ENCODE measurements at places on chromosomes 2 and 18. TPM values are rescaled to one million over a fixed set of nuclear protein-coding genes. Genes with fewer than 3 reads are reported as not detected.

The PLGLB2 gene
- 3.6 TPM for total RNA-seq

The FAM98A gene
- total RNA-seq: 24.2 TPM

The NETO1 gene
- total RNA-seq: not detected

The EVX2 gene
- not detected for total RNA-seq

The PAIP2B gene
- 2.4 TPM for total RNA-seq

DNA sequence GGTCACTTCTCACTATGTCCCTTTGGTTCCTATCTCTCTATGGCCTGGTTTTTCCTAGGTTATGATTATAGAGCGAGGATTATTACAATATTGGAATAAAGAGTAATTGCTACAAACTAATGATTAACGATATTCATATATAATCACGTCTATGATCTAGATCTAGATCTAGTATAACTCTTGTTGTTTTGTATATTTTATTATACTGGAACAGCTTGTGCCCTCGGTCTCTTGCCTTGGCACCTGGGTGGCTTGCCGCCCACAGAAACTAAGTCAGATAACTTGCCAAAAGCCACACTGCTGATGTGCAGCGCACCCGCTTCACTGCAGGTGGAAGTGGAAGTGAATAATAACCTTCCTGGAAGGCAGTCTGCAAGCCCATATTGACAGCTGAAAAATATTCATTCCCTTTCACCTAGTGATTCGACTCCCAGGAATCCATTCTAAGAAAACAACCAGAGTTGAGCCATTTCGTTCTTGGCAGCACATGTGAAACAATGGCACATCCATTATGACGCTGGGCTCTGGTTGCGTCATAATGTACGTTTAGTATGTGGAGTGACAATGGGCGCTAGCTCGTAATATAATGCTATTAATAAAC is 725 bp upstream of the ANKRD53 start:
- H3K27ac ChIP-seq: peak overlapping the region; percentile 86
- peaks cover 15% of the 10 kb centered on the region for H3K27me3 ChIP-seq
- peak overlapping the region; percentile 91 for H3K4me3 ChIP-seq
- H3K4me1 ChIP-seq: peaks cover 17% of the 10 kb centered on the region
- no peak for DNase-seq
